Stimulated activated CD8-positive, alpha-beta memory T cell treated with anti-CD3 and anti-CD28 coated beads, Interleukin-7, amount 100 ng/mL, for 1 hour (primary cell): ENCODE measurements at places on chromosomes 3 and 15.

GRCh38 chr3:73511571-73512525 lies 112.9 kb downstream of the PDZRN3 start:
- no peak for DNase-seq

GRCh38 chr3:150222691-150223489 lies 185.2 kb upstream of the TSC22D2 start:
- DNase-seq: no peak

- no peak for DNase-seq
These were observed 127.1 kb downstream of the KLF13 start for GRCh38 chr15:31453558-31454318.

GRCh38 chr15:63211092-63211490 lies 21.7 kb downstream of the RAB8B start:
- DNase-seq: no peak

DNA sequence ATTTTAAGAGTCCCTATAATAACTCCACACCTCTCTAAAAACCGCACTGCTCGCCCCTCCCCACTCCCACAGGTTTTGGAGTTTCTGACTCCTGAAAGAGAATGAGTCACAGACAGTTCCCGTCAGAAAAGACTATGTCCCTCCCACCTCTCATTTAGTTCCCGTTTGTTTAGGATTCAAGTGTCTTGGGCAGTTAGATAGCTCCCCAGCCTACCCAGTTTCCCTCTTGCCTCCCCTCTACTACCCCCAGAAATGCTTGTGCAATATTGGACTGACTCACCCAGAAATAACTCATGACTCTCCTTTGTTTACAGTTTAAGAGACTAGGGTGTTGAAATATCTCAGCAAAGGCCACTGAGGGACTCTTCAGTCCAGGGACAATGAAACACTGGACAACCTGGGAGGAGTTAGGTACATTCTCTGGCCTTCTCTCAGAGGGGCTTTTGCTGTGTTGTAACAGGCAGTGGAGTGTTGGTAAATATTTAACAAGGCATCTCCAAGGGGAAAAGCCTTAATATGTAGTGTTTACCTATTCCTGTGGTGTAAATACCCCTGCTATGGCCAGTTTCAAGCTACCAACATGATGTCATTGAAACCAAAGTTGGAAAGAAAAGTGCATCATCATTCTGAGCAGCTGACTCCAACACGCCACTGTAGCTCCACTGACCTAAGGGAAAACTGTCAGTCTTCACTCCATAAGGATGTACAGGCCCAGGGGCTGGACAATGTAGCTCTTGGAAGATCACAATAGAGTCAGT lies 96.1 kb upstream of the CHD2 start:
- DNase-seq: no peak
